ENCODE measurements at places on chromosomes 1 and 21. TPM values are rescaled to one million over a fixed set of nuclear protein-coding genes. Genes with fewer than 3 reads are reported as not detected.

Gene OLFML3
- 28.3 TPM for polyA plus RNA-seq

Gene TFF1
- not detected for polyA plus RNA-seq

Gene MEAF6
- polyA plus RNA-seq: 60.5 TPM

DNA sequence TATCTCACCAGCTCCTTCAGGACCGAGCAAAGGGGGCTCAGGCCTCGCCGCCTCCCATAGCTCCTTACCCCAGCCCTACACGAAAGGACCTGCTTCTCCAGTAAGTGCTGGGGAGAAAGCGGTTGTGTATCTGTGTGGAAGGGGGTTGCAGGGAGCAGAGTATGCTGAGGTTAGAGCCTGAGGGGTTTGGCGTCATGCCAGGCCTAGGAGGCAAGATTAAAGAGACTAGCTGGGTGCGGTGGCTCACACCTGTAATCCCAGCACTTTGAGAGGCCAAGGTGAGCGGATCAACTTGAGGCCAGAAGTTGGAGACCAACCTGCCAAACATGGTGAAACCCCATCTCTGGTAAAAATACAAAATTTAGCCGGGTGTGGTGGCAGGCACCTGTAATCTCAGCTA lies 14.1 kb upstream of the RASSF5 start:
- no peaks in the 10 kb centered on the region for H3K27me3 ChIP-seq
- H3K27ac ChIP-seq: no peak overlapping the region
- no peak for DNase-seq
- no peak overlapping the region for H3K4me3 ChIP-seq

GRCh38 chr1:233393084-233393840 lies 65.7 kb downstream of the MAP3K21 start:
- H3K27ac ChIP-seq: no peak overlapping the region
- H3K36me3 ChIP-seq: no peaks in the 10 kb centered on the region
- no peaks in the 10 kb centered on the region for H3K4me1 ChIP-seq
- no peak for DNase-seq

GRCh38 chr1:205933671-205934618 lies 9.3 kb downstream of the SLC26A9 start:
- no peaks in the 10 kb centered on the region for H3K36me3 ChIP-seq
- no peak overlapping the region for H3K27ac ChIP-seq
- 0 out of 2 replicates have a peak, but pooled peaks cover 6% of the 10 kb centered on the region for H3K27me3 ChIP-seq

Measured in SK-N-SH (cell line).